ENCODE measurements at places on chromosomes 1 and 21. TPM values are rescaled to one million over a fixed set of nuclear protein-coding genes. Genes with fewer than 3 reads are reported as not detected.

GRCh38 chr1:55893155-55893554, 678.0 kb upstream of the USP24 start:
- DNase-seq: no peak

DNA sequence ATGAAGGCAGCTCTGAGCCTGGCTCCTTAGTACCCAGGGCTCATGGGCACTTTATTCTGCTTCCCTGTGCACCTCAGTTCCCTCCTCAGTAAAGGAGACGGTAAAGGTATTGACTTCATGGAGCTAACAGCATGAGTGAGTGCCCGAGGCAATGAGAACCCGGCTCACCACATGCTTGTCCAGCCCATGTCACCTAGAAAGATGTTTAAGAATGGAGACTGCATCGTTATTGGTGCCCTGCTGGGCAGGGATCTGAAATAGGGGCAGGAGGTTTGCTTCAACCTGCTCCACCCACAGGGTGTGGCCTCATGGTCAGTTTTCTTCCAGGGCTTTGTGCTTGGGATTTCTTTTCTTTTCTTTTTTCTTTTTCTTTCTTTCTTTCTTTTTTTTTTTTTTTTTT, 7.0 kb upstream of the KCNE1 start:
- no peak for DNase-seq

DNA sequence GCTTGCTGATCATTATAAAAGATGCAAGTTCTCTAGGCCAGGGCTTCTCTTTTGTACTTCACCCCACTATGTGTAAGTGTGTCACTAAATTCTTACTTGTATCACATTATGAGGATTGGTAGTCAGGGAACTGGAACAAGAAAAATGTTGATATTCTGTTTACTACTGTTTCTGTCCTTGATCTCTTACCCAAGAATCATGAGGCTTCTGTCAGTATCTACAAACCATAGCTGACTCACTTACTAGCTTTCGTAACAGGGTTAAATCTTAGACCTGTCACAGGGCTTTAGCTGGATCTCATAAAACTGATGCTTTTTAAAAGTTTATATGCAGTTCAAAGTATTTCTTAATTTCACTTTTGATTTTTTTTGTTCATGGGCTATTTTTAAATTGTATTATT, 681.2 kb downstream of the PLPP3 start:
- DNase-seq: no peak

The USH2A gene
- total RNA-seq: not detected

DNA sequence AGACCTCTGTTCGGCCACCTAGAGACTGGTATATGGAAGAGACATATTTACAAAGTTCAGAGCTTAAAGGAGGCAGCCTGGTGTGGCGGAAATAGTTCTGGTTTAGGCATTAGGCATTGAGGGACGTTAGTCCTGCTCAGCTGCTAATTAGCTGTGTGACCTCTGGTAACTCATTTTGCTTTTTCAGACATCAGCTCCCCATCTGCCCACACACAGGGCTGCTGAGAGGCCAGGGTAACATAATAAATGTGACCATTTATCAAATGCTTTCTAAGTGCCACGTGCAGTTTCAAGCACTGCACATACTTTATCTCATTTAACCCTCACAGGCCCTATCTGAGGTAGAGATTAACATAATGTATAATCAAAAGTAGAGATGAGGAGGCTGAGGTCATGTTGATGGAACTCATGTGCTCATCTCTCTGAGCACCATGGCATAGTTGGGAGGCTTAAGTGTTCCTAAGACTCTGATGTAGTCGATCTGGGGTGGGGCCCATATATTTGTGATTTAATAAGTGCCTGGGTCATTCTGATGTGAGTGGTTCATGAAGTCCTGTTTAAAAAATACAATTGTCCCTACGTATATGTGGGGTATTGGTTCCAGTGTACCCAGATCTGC, 267.2 kb upstream of the PLXNA2 start:
- DNase-seq: no peak

The FCRLA gene
- total RNA-seq: not detected

The FMOD gene
- total RNA-seq: 6.5 TPM

DNA sequence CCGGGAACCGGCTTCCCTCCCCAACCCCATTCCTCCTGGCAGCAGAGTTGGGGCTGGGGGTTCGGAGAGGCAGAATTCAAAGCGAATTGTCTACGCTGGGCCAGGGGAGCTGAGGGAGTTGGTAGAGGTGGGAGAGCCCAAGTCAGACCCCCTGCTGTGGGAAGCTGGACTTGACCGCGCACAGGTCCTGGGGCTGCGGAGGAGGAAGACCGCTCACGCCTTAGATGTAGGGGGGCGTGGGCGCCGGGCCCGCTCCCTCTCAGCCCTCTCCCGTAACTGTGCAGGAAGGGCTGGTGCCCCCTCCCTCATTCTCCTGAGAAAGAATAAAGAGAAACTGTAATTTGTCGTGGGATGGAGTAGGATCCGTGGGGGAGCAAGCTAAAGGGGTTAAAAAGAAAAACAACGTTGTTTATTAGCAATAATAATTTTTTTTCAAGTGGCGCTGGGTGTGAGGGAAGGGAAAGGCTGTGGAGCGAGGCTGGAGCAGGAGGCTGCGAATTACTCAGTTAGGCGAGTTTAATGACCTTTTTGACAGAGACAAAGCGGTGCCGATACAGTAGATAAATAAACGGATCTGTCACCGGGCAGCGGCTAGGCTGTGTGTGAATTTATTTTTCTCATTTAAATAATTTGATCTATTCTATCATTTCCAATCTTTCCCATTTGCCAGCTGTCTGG, 838 bp upstream of the GRIK3 start:
- no peak for DNase-seq

The RCAN1 gene
- 21.7 TPM for total RNA-seq

DNA sequence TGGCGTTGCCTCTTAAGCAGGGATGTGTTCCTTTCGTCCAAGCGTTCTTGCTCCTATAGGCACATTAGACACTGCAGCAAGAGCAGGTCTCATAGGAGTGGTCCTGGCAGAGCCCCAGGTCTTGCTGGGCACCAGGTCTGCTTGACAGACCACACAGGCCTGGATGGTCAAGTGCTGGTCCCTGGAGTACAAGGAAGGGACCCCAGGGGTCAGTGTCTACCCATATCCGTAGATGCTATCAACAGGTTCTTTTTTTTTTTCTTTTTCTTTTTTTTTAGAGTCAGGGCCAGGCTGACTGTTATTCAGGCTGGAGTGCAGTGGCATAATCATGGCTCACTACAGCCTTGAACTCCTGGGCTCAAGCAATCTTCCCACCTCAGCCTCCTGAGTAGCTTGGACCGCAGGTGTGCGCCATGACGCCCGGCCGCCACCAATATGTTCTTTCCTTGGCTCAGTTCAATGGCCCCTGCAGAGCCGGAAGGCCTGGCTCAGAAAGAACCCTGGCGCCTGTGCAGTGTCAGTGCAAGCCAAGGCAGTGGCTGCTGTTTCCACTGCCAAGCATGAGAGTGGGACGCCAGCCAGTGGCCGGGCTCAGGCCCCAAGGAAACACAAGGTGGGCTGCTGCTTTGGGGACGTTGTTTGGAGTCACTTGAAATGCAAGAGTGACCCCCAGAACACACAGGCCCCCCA, 10.0 kb upstream of the TNFRSF8 start:
- DNase-seq: peak; percentile 33

The CLCNKB gene
- not detected for total RNA-seq

- no peak for DNase-seq
Measured at GRCh38 chr1:117608115-117608615, 2.3 kb downstream of the TENT5C start.

DNA sequence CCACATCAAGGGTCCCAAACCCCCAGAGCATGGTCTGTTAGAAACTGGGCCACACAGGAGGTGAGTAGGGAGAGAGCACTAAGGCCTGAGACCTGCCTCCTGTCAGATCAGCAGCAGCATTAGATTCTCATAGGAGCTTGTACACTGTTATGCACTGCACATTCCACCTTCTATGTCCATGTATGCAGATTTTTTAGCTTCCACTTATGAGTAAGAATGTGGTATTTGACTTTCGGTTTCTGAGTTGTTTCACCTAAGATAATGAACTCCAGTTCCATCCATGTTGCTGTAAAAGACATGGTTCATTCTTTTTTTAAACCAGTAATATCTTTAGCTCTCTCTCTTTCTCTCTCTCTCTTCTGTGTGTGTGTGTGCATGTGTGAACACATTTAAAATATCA, 663 bp upstream of the GBP6 start:
- no peak for DNase-seq

DNA sequence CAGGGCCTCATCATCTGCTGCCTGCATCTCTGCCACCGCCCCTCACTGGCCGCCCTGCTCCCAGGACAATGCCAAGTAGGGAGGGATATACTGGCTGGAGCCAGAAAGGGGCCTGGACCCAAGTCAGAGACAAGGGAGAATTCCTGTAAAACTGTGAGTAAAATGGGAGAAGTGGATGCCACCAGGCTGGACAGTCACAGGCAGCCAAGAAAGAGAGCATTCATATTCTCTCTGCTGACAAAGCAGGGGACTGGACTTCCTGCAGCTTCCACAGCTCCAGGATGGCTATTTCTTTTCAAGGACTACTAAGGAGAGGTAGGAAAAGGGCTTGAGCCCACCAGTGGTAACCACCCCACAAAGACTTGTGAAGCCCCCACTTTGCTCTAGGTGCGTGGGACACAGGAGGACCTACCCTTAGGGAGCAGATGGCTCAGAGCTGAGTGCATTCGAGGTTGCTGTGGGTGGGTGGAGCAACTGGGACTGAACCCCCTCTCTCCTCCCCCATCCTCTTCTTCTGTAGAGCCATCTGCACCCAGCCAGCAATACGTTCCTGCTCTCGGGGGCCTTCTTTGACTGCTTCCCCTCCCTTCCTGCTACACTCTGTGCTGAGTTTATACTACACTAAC, 57.5 kb downstream of the GLIS1 start:
- DNase-seq: no peak

GRCh38 chr1:54294887-54295286, 94.9 kb downstream of the MRPL37 start:
- no peak for DNase-seq

The FAM76A gene
- 16.5 TPM for total RNA-seq

GRCh38 chr1:65623895-65624294, 168.8 kb upstream of the PDE4B start:
- DNase-seq: no peak

DNA sequence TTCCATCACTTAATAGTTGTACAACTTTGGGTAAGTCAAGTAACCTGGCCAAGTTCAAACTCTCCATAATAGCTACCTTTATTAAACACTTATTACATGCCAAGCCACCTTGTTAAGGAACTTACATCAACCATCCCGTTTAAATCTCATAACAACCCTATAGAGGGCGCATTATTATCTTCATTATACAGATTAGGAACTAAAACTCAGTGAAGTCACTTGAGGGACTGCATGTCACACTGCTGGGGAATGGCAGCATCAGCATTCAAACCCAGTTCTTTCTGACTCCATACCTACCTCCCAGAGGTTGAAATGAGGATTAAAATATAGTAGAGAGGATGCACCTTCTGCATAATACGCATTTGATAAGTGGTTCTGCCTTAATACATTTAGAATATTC, 47.1 kb upstream of the PLA2G2C start:
- no peak for DNase-seq

GRCh38 chr1:242139442-242139841, 140.5 kb upstream of the MAP1LC3C start:
- no peak for DNase-seq

The CBR1 gene
- total RNA-seq: 65.4 TPM

The CASQ1 gene
- total RNA-seq: 255 TPM

DNA sequence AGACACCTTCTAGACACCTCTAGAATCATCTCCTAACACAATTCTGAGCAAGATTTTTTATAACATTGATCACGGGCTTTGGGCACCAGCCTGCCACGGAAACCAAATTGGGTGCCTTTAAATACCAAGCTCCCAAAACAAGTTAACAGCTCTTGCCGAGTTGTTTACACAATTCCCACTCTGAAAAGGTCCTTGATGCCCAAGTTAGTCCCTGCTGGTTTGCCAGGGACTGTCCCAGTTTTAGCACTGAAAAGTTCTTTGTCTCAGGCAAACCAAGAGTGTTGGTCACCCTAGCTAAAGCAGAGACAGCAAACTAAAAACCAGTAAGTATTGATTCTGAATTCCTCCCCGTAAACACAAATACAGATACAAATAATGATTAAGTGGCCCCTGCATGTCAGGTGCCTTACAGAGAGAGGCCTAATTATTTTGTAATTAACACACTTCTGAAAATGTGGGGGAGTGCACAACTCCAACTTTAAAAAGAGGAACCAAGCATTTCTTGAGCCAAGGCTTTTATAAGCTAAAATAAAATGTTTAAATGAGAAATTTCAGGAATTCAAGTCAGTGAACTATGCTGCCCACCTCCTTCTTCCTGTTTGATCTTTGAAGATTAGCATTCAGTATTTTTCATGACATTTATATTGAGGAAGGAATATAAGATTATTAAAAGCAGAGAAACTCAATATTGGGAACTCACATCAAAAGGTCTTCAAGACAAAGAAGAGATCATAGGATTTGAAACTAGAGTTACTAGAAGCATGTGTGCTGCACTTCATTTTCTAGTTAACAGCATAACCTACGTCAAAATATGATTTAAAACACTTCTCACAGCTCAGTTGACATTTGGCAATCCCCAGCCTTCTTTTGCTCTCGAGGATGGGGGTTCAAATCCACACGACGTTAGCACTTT, 9.0 kb upstream of the UBE2U start:
- no peak for DNase-seq

GRCh38 chr1:116128664-116129063, 17.5 kb downstream of the MAB21L3 start:
- DNase-seq: no peak

DNA sequence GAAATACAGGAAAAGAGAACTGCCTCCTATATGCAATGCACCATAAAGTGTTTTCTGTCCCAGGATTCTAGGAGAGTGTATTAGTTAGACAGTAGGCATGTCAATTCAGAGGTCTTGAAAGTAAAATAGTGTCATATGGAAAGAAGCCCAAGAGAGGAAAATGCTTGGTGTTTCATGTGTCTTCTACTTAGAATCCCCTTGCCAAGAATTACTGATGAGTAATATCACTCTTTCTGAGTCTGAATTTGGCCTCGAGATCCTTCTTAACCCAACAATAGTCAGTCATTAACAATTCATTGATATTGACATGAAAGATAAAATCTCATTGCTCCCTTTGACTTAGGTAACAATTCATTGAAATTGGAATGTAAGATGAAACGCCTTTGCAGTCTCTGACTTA, 972.2 kb downstream of the TTLL7 start:
- no peak for DNase-seq

DNA sequence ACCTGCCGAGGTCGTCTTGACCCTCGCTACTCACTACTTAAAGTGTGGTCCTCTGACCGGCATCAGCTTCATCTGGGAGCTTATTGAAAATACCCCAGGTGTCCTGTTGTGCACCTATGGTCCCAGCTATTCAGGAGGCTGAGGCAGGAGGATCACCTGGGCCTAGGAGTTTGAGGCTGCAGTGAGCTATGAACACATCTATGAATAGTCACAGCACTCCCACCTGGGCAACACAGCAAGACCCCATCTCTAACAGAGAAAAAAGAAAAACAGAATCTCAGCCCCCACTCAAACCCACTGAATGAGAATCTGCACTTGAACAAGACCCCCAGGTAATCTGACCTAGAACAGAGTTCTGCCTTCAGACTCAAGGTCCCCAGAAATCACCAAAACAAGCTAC, 8.7 kb upstream of the OLIG1 start:
- no peak for DNase-seq

GRCh38 chr1:50074931-50075330, 33.8 kb upstream of the ELAVL4 start:
- no peak for DNase-seq

GRCh38 chr1:75808921-75809320, 12.2 kb downstream of the MSH4 start:
- no peak for DNase-seq
